ENCODE measurements at places on chromosomes 3 and 15. TPM values are rescaled to one million over a fixed set of nuclear protein-coding genes. Genes with fewer than 3 reads are reported as not detected.

NRROS gene
- 43.4 TPM for total RNA-seq

SAXO2 gene
- total RNA-seq = 2.1 TPM

ERICH6 gene
- total RNA-seq = 0.21 TPM

INSYN1 gene
- not detected for total RNA-seq

CCDC13 gene
- total RNA-seq = 0.94 TPM

NAALADL2 gene
- total RNA-seq = 1.3 TPM

PRR20G gene
- not detected for total RNA-seq

TTC23 gene
- 0.10 TPM for total RNA-seq

TTC21A gene
- total RNA-seq = 5.6 TPM

GUCA1C gene
- total RNA-seq = not detected

SERINC4 gene
- not detected for total RNA-seq

MINAR1 gene
- 0.42 TPM for total RNA-seq

SUCNR1 gene
- 0.94 TPM for total RNA-seq

FEZF2 gene
- total RNA-seq = not detected

GPR62 gene
- total RNA-seq = 0.10 TPM

Measured in mononuclear cell (primary cell).